Glomerular endothelial cell (primary cell): ENCODE measurements at places on chromosomes 11 and 22. TPM values are rescaled to one million over a fixed set of nuclear protein-coding genes. Genes with fewer than 3 reads are reported as not detected.

Gene BARX2
- not detected in 2 replicates for total RNA-seq

Gene PRAME
- 0.15 TPM in 1 of 2 replicates, not detected in the other for total RNA-seq

Gene ZNF280B
- total RNA-seq = 2.5 TPM in 2 replicates

Gene ANO3
- 0.12 TPM in 1 of 2 replicates, not detected in the other for total RNA-seq

Gene PHF21B
- total RNA-seq = not detected in 2 replicates

Gene PGA5
- total RNA-seq = not detected in 2 replicates

Gene ADAMTS8
- total RNA-seq = not detected in 2 replicates

Gene LARGE2
- total RNA-seq = not detected in 2 replicates

Gene SCUBE2
- total RNA-seq = 0.76 and 1.7 TPM in 2 replicates

Gene CCT8L2
- not detected in 2 replicates for total RNA-seq

Gene SCN3B
- 5.4 and 5.8 TPM in 2 replicates for total RNA-seq

Gene ASCL2
- total RNA-seq = not detected in 2 replicates

Gene BANF1
- total RNA-seq = 55.3 and 90.4 TPM in 2 replicates

Gene MMP8
- not detected in 2 replicates for total RNA-seq

Gene LDLRAD3
- 22.1 and 26.2 TPM in 2 replicates for total RNA-seq
